ENCODE measurements at places on chromosomes 13 and 19.

GRCh38 chr13:46303742-46304385 lies 83.2 kb downstream of the RUBCNL start:
- no peak for DNase-seq

GRCh38 chr13:20973886-20974425 lies 71.4 kb upstream of the XPO4 start:
- no peak for DNase-seq

DNA sequence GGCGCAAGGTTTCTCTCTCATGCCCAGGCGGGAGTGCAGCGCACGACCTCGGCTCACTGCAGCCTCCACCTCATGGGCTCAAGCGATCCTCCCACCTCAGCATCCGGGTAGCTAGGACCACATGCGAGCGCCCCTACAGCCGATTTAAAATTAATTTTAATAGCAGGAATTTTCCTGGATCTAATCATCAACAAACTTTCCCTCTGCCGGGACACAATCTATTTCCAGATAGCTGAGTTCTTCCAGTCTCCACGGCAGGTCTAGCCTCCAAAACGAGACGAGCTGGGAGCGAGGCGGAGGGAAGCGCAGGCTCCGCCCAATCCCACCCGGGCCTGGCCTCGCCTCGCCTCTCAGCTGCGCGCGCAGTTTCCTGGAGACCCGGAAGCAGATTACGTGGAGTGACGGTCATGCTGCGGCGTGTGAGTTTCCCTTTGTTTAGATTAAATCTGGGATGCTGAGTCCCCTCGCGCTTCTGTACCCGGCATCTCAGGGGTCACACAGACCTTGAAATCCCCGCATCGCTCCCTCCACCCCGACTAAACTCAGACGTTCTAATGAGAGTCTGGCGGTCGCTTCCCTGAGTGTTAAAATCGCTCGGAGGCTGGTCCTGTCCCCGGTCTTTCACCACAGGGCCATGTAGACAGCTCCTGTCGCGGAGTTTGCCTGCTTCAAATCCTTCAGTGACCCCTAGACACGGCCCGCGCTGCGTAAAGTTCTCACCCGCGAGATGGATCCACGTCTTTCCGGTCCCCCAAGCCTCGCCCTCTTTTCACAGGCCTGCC lies at the start of gene ZNF880:
Gene ZNF880 (plus strand): TSS at position 365 of the 782 bp plus-strand sequence. CDS start 43 bp downstream, at position 408.
- DNase-seq: peak; percentile 87

DNA sequence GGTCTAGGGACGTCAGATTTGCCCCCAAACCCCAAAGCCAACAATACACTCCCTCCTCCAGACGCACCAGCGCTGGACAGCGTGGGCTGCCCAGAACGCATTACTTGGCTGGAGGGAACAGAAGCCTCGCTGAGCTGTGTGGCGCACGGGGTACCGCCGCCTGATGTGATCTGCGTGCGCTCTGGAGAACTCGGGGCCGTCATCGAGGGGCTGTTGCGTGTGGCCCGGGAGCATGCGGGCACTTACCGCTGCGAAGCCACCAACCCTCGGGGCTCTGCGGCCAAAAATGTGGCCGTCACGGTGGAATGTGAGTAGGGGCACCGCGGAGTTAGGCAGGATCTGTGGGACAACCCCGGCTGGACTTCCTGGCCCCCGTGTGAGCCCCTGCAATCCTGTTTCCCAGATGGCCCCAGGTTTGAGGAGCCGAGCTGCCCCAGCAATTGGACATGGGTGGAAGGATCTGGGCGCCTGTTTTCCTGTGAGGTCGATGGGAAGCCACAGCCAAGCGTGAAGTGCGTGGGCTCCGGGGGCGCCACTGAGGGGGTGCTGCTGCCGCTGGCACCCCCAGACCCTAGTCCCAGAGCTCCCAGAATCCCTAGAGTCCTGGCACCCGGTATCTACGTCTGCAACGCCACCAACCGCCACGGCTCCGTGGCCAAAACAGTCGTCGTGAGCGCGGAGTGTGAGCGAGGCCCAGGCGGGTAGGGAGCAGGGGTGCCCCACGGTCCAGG lies 4.0 kb downstream of the ICAM5 start:
- no peak for DNase-seq

- DNase-seq: no peak
These were observed 122.5 kb downstream of the CDK8 start for GRCh38 chr13:26376430-26376829.

DNA sequence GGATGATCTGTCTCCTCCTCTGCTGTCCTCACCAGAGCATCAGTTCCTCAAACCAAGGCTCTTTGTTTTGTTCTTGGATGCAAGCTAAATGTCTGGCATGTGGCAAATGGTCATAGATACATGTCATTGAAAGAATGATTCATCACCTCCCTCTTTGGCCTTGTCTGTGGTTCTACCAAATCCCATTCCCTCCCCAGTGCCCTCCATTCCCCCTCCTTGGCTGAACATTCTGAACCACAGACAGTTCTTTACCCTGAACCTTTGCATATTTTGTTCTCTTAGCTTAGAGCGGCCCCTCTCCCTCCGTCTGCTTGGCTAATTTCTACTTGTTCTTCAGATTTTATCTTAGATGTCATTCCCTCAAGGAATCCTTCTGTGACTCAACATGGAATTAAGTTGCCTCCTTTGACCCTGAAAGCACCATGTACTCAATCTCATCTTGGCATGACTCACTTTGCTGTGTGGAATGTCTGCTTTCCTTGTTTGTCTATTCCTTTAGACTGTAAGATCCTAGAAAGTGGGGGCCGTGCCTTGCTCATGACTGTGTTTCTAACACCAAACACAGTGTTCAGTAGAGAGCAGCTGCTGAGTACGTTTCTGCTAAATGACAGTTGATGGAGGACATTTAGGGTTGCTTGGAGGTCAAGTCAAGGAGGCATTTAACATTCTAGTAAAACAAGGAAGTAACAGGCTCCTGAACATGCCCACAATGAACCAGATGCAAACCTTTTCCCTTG lies 8.1 kb downstream of the ALOX5AP start:
- peak; percentile 99 for DNase-seq

DNA sequence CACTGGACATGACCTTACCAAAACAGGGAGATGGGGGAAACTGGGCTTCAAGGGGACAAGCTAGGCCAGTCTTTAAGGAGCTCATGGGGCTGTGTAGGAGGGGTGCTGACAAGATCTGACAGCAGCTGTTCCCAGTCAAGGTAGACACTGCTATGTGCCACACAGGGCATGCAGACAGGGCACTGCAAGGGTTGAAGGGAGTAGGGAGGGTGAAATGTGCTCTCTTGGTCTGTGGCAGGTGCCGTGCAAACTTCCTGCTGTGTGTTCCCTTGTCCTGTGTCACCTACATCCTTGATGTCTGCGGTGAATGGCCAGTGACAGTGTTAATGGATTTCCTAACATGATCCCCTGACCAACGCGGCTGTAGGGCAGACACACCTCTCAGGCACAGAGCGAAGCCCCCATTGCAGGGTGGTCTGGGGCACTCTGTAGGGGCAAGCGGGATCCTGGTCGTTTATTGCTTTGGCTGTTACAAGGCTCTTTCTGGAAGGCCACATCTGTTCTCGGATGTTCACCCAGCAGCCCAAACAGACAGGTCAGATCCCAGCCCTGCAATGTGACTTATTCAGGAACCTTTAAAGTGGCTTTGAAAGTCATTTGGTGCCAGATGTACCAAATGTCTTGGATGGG lies 199.5 kb upstream of the ZNF536 start:
- DNase-seq: no peak

DNA sequence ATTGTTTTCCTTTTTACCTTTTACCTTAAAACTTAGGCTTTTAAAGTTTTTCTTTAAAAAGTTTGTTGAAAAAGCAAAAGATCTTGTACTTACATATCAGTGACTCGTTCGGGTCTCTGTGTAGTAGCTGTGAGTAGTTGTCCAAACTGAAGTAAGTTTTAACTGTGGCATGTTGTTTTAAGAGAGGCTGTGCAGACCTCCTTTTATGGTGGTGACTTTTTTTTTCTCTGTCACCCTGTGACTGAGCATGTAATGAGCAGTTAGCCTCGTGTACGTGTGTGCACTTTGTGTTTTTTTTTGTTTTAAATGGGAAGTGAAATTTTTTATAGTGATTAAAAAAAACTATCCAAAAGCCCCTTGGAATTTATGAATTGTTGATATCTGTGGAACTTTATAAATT lies at the start of gene GPR183:
Gene GPR183 (minus strand): TSS at position 153 of the 400 bp plus-strand sequence. CDS start 11,254 bp downstream, outside the sequence.
- DNase-seq: peak; percentile 58

DNA sequence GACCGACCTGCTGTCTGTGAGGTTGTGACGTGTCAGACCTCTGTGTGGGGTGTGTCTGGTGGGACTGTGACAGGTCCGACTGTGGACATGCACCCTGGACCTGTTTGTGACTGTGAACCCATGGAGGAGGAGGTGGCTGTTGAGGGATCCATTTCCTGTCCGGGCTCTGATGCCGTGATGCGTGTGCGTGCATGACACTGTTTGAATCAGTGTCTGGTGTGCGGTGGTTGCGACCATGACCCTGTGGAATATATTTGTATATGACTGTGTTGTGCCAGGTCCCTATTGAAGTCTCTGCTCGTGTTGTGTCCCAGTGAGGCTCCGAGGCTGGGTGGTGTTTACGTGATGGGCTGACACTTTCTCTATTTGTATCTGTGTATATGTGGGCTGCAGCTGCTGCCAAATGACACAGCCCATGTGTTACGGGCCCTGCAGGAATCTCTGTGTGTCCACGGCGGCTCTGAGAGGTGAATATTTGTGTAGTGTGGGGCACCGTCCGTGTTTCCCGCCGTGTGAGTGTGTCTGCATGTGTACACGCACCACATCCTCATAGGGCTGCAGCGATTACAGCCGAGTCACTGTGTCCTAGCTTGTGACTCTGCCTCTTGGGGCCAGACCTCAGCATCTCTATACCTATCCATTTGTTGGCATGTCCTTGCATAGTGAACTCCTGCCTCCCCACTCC lies 18.3 kb downstream of the CCDC97 start:
- DNase-seq: no peak

DNA sequence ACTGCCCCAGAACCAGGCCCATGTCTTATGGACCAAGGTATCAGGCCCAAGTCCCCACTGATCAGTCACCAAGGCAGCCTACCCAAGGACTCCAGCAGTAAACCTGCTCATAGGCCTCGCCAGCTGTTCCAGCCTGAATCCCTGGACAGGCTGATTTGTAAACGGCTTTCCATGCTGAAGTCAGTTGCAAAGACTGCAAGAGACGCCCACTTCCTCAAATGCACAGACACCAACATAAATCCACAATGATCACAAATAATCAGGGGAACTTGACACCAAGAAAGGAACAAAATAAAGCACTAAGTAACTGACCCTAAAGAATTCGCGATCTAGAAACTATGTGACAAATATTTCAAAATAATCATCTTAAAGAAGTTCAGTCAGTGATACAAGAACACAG lies 75.2 kb downstream of the RXFP2 start:
- DNase-seq: no peak

DNA sequence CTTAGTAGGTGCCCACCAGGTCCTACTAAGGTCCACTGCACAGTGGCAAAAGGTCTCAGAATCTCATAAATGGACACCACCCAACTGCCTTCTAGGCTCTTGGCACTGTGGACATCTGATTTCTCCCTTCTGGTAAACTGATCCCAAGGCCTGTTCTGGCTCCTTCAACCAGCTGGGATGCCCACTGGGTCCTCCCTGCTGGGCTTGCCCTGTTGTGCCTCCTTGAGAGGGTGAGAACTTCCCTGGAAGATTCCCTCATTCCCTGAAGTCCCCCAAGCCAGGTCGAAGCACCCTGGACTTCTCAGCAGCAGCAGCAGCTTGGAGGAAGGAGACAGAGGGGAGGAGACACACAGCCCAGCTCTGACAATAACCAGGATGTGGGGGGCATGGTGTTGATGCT lies 6.6 kb upstream of the ZNF492 start:
- DNase-seq: no peak

- peak; percentile 26 for DNase-seq
These were observed 7.5 kb downstream of the COG3 start for GRCh38 chr13:45472171-45472705.

DNA sequence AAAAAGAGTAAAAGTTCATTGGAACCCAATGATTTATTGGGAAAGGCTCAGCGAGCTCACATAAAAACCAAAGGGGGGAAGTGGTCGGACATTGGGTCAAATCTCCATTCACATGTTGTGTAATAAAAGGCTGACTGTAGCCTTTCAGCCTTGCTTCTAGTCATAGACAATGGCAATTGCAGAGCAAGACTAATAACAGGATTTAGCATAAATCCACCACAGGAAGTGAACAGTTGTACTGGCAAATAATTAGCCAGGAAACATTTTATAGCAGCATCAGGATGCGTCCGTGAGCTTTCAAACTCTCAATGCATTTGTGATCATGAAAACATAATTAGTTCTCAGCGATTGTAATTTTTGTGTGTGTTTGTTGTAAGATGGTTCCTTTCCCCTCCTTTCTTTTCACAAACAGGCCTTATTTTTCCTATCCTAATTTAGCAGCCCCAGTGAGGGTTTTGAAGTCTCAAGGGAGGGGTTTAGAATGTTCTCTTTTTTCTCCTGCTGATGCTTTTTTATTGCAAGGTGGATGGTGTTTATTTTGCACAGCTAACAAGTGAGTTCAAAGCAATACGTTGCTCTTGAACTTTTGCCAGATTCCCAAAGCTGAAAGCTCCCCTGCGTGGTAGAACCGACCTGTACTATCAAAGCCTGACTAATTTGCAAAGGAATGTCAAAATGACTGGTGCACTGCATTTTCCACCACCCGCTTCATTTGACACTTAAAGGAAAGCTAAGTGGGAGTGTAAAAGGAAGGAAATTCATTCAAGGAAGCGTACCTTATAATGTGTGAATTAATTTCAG lies 105.6 kb downstream of the SPRY2 start:
- DNase-seq: peak; percentile 73

- peak; percentile 9 for DNase-seq
These were observed 134.3 kb downstream of the KDM4B start for GRCh38 chr19:5103061-5103701.

GRCh38 chr19:19410553-19411550 lies 5.4 kb downstream of the GATAD2A start:
- DNase-seq: no peak

- no peak for DNase-seq
These were observed 9.6 kb upstream of the RSPH6A start for GRCh38 chr19:45824531-45825262.

GRCh38 chr19:44712864-44713515 lies 14.0 kb downstream of the CEACAM16 start:
- no peak for DNase-seq

GRCh38 chr13:111049791-111050538 lies 65.1 kb upstream of the ARHGEF7 start:
- no peak for DNase-seq

DNA sequence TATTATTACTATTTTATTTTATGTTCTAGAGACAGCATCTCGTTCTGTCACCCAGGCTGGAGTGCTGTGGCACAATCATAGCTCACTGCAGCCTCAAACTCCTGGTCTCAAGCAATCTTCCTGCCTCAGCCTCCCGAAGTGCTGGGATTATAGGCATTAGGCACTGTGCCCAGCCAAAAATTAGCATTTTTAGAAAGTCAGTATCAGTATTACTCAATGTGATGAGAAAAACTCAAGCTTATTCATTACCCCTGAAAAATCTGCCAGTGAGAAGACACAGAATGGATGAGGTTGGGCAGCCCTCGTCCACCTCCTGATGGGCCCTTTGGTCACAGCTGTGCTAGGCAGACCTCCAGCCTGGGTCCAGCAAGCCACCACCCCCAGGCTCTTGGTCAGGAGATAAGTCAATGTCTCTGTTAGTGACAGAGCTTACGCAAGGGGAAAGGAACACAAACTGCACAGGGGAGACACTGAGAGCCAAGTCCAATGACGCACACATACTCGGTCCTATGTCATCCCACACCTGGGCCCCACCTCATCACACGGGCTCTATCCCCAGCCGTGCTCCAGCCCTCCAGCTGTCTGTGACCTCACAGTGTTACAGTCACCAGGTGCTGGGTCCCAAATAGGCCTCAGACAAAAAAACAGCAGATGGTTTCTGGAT lies 19.8 kb downstream of the PEPD start:
- no peak for DNase-seq

- no peak for DNase-seq
These were observed 211.5 kb downstream of the LMO7 start for GRCh38 chr13:75847588-75847987.

GRCh38 chr13:81320516-81320915 lies 979.6 kb upstream of the SPRY2 start:
- no peak for DNase-seq
